ENCODE measurements at places on chromosomes 11 and 22.

- no peak for DNase-seq
These were observed 211.4 kb upstream of the SORL1-AS1 start for GRCh38 chr11:121664144-121664543.

DNA sequence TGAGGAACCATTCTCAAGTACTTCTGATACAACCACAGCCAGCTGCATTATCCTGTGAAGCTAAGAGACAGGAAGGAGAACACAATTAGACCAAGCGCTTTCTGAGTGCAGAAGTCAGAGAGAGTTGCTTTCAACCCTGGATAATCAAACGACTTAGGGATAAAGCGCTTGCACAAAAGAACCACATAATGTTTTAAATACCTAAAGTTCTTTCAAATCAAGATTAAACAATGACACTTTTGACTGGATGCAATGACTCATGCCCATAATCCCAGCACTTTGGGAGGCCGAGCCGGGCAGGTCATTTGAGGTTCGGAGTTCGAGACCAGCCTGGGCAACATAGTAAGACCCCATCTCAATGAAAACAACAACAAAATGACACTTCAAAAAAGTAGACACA, 145.1 kb downstream of the SWAP70 start:
- no peak for DNase-seq

- DNase-seq, result no peak
These were observed 14.7 kb upstream of the TAB1 start for GRCh38 chr22:39384750-39385480.

DNA sequence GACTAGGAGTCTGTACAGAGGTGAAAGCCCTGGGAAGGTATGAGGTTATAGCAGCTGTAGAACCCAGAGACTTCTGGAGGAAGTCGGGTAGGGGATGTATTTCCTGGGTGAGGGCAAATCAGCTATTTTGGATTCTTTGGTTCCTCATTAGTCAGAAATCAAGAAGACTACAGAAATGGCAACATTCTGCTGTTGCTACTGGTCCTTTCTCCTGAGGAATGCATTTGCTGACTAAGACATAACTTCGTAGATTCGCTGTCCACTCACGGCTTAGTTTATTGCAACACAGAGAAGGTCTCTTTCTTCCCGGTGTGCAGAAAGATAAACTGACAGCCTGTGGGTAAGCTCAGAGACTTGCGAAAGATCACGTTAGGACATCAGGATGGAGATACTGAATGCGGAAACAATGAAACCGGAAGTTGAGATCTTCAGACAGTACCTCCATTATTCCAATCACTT, 25.3 kb upstream of the SESN3 start:
- no peak for DNase-seq

GRCh38 chr22:44364751-44365130, 52.0 kb upstream of the SHISAL1 start:
- DNase-seq, result no peak

- no peak for DNase-seq
These were observed at the start of gene SHANK3 for GRCh38 chr22:50672471-50673230. SHANK3 (plus strand) TSS chr22:50672823.

DNA sequence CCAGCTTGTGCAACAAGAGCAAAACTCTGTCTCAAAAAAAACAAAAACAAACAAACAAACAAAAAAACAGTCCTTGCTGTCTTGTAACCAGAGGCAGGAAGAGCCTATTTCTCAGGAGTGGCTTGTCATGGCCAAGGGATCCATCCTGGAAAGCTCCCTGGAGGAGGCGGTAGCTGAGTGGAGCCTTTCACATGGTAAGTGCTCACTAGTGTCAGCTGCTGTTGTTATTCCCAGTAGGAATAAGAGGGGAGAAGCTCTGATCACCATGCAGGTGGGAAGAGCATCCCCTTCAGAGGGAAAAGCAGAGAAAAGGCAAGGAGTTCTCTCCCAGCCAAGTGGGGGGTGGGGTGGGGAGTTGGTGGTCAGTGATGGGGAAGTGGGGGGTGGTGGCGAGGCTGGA, 54.6 kb upstream of the WNT7B start:
- DNase-seq, result no peak

GRCh38 chr11:64562723-64563351, 28.2 kb upstream of the SLC22A12 start:
- DNase-seq, result no peak

DNA sequence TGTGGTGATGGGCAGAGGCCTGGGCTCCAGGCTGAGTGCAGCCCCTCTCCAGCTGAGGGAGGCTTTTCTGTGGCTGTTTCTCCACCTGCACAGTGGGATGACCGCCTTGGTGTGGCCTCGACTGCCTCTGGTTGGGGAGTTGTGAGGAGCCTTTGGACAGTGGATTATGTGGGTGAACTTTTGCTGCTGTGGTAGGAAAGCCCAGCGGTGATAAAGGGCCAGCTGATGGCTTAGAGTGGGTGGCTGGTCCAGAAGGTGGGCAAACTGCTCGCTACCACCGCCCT, 1.4 kb upstream of the ESRRA start:
- no peak for DNase-seq

- no peak for DNase-seq
These were observed 82.3 kb downstream of the PDE2A start for GRCh38 chr11:72591785-72592502.

DNA sequence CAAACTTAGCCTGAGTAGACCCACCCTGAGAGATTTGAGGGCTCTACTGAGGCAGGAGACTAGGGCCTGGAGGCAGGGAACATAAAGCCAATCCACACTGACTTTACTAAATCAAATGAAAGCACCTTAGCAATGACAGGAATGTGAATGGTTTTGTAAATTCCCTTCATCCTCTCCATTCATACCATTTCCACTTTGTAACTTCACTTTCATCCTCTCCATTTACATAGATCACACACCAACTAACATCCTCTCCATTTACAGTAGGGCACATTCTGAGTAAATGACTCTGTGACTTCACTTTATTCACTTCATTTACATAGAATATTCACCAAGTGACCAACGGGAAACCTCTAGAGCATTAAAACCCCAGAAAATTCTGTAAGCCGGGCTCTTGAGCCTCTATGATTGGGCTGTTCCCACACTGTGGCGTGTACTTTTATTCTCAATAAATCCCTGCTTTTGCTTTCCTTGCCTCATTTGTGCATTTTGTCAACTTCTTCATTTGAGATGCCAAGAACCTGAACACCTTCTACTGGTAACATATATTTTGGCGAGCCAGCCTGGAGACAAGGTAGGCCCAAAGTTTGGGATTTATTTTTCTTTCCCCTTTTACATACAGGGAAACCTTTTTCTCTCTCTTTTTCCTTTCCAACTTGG, 82.9 kb downstream of the PIWIL4 start:
- no peak for DNase-seq

GRCh38 chr22:50086526-50086925, 1.3 kb upstream of the MLC1 start:
- no peak for DNase-seq

DNA sequence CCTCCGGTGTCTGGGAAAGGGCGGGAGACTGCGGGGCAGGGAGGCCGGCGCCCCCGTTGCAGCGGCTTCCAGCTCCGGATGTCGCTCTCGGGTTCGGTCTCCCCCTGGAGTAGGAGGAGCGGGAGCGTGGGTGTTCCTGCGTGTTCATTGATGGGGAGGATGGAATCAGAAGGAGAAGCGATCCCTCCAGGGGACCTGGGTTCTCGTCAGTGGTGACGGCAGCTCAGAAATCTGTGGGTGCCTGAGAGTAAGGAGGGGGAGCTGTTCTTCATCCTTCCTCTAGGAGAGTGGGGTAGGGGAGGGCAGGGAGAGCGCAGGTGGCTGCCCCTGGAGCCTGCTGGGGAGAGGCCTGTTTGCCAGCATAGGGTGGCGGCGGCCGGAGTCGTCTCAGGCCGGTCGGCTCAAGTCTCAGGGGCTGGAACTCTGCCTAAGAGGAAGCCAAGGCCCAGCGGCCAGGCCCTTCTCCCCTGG, 1.1 kb downstream of the UBASH3B start:
- no peak for DNase-seq

GRCh38 chr11:134224710-134225664, 516 bp downstream of the VPS26B start:
- DNase-seq, result no peak

GRCh38 chr11:131884461-131885073, 514.2 kb downstream of the NTM start:
- peak; percentile 68 for DNase-seq

GRCh38 chr11:44266056-44266780, 43.7 kb downstream of the ALX4 start:
- no peak for DNase-seq

GRCh38 chr22:22952531-22953280, 65.1 kb downstream of the IGLL5 start:
- DNase-seq, result no peak

DNA sequence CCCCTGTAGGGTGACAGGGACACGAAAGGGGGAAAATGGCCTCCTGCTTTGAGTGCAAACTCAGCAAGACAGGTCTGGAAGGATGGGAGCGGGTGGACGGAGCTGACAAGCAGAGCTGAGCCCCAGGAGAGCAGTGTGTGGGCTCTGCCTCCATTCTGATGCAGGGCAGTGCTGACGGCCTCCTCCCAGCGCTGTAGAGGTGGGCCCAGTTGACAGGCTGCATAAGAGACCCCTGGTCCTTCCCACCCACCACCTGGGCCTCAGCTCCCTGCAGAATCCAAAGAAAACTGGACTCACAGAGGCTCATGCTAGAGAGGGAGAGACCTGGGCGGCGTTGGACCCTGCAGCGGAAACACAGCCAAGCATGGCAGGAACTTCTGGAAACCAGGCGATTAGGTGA, 1113.4 kb downstream of the BRD1 start:
- no peak for DNase-seq

GRCh38 chr22:42596336-42596735, 18.3 kb downstream of the POLDIP3 start:
- DNase-seq, result no peak

GRCh38 chr22:21443057-21443734, 24.0 kb upstream of the TMEM191C start:
- no peak for DNase-seq

- DNase-seq, result no peak
These were observed 29.9 kb downstream of the MED17 start for GRCh38 chr11:93813974-93814373.

- no peak for DNase-seq
These were observed 118.1 kb upstream of the APOA1 start for GRCh38 chr11:116955548-116955947.

DNA sequence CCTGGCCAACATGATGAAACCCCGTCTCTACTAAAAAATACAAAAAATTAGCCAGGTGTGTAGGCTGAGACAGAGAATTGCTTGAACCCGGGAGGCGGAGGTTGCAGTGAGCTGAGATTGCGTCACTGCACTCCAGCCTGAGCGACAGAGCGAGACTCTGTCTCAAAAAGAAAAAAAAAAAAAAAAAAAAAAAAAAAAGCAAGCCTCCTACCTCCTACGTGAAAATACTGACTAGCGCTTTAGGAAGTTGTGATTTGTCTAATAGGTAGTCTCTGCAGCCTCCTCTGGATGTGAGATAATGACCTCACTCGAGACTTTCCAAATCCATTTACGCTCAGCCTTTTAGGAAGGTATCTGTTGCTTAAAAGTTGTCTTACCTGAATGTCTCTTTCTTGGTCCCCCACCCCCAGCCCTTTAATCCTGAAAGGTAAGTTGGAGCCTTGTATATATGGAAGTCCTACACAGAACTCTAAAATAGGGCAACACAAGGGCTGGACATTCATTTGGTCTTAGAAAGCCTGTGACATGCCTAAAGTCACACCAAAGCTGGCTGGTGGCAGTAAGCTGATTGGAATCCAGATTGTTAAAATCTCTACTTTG, 5.5 kb downstream of the SEPTIN3 start:
- DNase-seq, result no peak

- DNase-seq, result no peak
These were observed 88.6 kb upstream of the B3GAT1 start for GRCh38 chr11:134500621-134501020.

- peak; percentile 74 for DNase-seq
These were observed at the start of gene AMOTL1 for GRCh38 chr11:94767701-94768601. AMOTL1 (plus strand) TSS chr11:94768356; CDS start chr11:94768512, 156 bp downstream.

DNA sequence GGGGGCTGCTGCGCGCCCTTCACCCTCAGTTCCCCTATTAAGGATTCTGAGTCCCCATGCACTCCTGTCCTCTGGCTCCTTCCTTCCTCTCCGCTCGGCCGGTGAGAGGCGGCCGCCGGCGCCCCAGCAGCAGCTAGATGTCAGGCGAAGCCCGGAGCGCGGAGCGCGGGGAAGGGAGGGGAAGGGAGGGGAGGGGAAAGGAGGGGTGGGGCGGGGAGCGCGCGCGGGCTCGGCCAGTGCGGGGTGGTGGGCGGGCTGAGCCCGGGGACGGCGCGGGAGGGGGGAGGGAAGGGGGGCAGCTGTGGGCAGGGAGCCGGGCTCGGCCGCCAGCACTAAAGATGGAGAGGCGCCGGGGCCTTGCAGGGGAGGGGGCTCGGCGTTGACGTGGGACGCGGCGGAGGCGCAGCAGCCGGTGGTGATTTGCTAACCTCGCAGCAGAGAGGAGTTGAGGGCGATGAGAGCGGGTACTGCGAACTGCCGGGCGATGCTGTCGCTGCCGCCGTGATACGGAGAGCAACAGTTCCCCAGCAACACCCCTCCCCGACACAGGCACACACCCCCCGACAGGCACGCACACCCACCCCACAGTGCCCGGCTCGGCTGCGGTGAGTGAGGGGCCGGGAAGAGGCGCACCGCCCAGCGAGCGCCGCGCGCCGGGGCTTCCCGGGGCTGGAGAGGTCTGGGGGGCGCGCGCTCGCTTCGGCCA, at the start of gene ZBTB16:
Gene ZBTB16 (plus strand): TSS at position 434 of the 706 bp plus-strand sequence. CDS start 3,590 bp downstream, outside the sequence.
- no peak for DNase-seq

GRCh38 chr11:35006389-35007128, 90.1 kb downstream of the PDHX start:
- DNase-seq, result no peak

DNA sequence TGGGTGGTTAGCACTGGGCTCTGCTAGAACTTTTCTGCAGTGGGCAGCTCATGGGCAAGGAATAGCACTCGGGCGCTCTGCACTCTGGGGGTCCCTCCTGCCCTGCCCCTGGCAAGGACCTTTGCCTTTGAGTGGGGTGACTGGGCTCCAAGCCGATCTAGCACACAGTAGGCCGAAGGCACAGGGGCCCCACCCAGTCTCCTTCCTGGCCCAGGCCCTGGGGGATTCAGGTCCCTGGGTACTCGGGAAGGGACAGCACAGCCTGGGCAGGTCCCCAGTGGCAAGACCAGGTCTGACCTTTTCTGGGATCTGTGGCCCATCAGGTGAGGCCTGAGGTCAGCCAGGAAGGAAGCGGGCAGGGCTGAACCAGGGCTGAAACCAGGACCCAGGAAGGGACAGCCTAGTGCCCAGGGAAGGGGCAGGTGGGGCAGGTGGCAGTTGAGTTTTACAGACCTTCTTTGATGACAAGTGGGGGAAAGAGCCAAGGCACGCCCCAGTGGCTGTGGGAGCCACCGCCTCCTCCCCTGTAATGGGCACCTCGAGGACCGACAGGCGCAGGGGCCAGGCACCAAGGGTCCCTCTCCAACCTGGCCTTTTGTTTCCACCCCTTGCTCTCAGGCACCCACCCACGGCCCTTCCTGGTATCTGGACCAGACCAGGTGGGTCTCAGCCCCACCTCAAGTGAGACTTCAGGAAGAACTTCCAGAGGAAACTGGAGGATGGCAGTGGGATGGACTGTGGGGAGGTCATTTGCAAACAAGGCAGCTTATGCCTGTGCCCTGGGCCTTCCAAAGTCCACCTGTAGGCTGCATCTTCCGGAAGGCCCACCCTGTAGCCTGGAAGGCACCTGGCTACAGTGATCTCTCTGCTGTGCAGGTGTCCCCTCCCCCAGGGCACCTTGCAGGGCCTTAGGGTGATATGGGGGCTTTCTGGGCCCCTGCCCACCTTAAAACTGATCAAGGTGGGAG, 883 bp upstream of the AIFM3 start:
- no peak for DNase-seq

Data from kidney epithelial cell (primary cell).